ENCODE measurements at places on chromosomes 12 and 14. TPM values are rescaled to one million over a fixed set of nuclear protein-coding genes. Genes with fewer than 3 reads are reported as not detected.

- no peak for DNase-seq
These were observed 42.7 kb upstream of the NEDD1 start for GRCh38 chr12:96864335-96864734.

DNA sequence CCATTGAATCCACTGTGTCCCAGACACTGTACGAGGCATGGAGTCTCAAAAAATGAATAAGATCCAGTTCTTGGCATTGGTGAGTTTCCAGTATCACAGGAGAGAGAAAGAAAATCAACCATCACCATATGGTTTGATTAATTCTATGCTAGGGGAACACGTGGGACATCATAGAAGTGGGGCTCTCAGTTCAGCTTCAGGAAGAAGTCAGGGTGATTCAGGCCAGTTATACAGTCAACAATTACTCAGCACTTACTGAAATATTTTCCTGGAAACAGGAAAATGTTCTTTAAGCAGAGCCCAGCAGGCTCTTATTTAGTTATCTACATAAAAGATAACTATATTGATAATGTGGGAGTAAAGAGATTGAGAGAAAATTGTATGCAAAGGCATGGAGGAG, 407.2 kb downstream of the NOVA1 start:
- no peak for DNase-seq

The FOS gene
- total RNA-seq: 657 TPM

The WASHC4 gene
- total RNA-seq: 128 TPM

The GLI1 gene
- 4.0 TPM for total RNA-seq

The SLC2A14 gene
- not detected for total RNA-seq
